ENCODE measurements at places on chromosomes 2 and 18. TPM values are rescaled to one million over a fixed set of nuclear protein-coding genes. Genes with fewer than 3 reads are reported as not detected.

DNA sequence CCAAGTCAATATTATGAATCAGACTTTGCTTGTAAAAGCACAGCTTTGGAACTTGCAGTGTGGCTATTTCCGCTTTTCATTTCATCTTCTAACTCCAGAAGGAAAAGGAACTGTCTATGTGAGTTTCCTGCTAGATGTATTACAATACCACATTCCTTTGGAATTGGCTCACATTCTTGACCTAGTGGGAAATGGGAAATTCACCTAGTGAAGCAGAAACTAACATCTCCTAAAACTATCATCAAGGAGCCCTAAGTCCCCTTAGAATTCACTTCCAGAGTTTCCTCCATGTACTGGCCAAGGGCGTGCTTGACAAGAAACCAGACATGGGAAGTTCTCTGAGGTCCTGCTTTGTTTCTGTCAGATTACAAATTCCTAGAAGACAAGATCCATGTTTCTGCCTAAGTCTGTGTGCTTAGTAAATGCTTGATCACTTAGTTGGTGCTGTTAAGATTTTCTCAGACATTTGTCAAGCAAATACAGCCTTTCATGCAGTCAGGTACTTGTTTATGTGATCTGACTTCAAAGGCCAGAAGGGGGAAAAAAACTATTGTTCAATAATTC lies 275.7 kb upstream of the FN1 start:
- H3K36me3 ChIP-seq: no peaks in the 10 kb centered on the region
- H3K27me3 ChIP-seq: no peaks in the 10 kb centered on the region
- DNase-seq: no peak
- H3K4me1 ChIP-seq: no peaks in the 10 kb centered on the region
- H3K4me3 ChIP-seq: no peak overlapping the region
- H3K27ac ChIP-seq: no peak overlapping the region

GRCh38 chr2:191479680-191480023 lies 198.3 kb upstream of the NABP1 start:
- no peak for DNase-seq
- H3K36me3 ChIP-seq: peaks cover 35% of the 10 kb centered on the region
- no peak overlapping the region for H3K27ac ChIP-seq
- no peak overlapping the region for H3K4me3 ChIP-seq
- no peaks in the 10 kb centered on the region for H3K27me3 ChIP-seq

DNA sequence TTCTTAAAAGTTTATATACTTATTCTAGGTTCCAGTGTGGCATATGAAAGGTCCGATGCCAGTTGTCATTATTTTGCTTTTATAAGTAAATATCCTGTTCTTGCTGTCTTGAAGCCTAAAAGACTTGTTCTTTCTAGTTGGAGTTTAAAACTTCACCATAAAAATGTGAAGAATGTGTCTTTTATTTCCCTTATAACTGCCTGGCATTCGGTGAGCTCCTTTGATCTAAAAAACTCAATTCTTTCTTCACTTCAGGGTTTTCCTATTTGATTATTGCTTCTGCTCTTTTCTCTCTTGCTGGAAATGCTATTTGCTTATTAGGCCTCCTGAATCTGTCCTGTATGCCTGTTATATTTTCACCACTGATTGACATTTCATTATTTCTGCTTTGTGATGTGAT lies 51.6 kb downstream of the TSPYL6 start:
- no peak overlapping the region for H3K4me3 ChIP-seq
- H3K4me1 ChIP-seq: no peaks in the 10 kb centered on the region
- no peak overlapping the region for H3K27ac ChIP-seq
- no peak for DNase-seq
- H3K36me3 ChIP-seq: no peaks in the 10 kb centered on the region

DNA sequence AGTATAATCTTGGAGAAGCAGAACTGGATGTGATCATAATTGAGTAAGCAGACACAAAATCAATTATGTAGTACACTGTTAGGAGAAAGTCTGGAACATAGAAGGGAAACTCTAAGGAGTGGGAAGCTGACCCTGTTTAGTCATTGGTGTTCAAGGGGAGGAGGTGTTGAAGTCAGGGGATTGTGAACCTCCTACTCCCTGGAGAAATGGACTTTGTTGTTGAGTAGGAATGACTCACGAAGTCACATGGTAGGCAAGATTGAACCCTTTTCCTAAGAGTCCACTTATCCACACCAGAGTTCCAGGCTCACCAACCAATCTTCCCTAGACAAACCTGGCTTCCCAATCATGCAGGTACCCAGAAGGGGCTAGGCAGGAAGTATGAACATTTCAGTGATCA lies 81.0 kb upstream of the BCL11A start:
- H3K27me3 ChIP-seq: no peaks in the 10 kb centered on the region
- no peak overlapping the region for H3K27ac ChIP-seq
- DNase-seq: no peak
- no peaks in the 10 kb centered on the region for H3K36me3 ChIP-seq

DNA sequence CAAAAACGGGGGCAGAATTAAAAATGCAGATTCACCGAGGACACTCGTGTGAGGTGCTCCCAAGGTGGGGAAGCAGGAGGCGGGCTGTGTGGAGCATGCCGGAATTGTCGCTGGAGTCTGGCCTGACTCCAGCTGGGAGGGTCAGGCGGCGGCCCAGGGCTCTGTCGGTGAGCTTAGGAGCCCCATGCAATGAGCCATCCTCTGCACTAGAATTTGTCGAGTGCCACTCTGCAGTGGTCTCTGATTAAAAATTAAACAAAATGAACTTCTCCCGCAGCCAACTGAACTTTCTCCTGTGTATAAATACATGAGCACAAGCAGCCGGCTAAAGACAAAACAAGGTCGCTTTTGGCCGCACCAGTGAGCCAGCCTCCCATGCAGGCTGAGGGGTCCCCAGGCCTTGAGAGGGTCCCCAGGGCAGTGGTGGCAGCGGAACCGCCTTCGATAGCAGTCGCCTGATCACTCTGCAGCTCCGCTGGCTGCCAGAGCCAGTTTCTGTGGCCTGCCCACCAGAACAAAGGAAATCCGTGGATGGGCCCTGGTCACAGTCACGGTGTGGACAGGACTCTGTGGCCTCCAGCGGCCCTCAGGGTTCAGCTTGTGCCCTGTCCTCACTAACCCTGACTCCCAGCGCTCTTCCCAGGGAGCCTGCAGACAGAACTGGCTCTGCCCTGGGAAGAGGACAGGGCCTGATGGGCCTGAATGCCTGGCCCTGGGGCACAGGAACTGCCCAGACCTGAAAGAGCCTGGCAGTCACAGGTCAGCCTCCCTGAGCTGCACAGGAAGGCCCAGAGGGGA lies 201.3 kb downstream of the EIPR1 start:
- no peaks in the 10 kb centered on the region for H3K27me3 ChIP-seq
- no peak for DNase-seq
- H3K4me3 ChIP-seq: no peak overlapping the region

GRCh38 chr18:23828426-23828825 lies 139.2 kb downstream of the LAMA3 start:
- DNase-seq: no peak
- no peaks in the 10 kb centered on the region for H3K36me3 ChIP-seq
- no peak overlapping the region for H3K4me3 ChIP-seq
- H3K27me3 ChIP-seq: no peaks in the 10 kb centered on the region
- no peaks in the 10 kb centered on the region for H3K4me1 ChIP-seq
- H3K27ac ChIP-seq: no peak overlapping the region

DNA sequence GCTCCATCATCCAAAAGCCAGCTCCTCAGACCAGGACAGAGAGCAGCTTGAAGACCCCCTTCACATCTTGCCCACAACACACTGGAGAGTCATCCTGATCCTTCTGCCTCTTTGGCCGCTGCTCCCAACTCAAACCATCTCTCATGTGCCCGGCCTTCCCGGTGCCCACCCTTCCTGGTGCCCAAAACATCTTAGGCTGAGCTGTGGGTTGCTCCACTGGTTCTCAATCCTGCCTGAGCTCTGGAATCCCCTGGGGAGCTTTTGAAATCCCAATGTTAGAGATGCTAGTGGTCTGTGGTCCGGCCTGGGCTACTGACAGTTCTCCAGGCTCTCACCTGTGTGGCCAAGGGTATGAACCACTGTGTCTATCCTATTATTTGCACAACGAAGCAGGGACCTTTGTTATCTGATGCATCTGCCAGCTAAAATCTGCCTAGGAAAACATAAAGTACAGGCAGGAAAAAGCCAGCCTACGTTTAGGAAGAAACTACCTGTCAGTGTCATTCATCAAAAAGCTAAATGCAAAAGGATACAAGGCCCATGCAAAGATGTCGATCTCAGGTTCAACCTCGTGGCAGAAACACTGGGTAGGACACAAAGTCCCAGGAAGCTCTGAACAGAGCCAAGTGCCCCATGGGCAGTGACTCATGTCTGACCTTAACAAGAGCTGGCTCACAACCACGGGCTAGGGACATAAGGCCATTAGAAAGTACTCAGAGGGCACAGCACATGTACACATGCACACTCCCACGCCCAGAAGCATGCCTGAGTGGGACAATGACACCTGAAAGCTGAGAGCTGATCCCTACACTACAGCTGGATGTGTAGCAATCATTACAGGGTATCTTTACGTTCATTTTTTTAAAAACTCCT lies 30.8 kb downstream of the TBC1D8 start:
- no peak overlapping the region for H3K4me3 ChIP-seq
- H3K27me3 ChIP-seq: no peaks in the 10 kb centered on the region
- no peaks in the 10 kb centered on the region for H3K36me3 ChIP-seq

DNA sequence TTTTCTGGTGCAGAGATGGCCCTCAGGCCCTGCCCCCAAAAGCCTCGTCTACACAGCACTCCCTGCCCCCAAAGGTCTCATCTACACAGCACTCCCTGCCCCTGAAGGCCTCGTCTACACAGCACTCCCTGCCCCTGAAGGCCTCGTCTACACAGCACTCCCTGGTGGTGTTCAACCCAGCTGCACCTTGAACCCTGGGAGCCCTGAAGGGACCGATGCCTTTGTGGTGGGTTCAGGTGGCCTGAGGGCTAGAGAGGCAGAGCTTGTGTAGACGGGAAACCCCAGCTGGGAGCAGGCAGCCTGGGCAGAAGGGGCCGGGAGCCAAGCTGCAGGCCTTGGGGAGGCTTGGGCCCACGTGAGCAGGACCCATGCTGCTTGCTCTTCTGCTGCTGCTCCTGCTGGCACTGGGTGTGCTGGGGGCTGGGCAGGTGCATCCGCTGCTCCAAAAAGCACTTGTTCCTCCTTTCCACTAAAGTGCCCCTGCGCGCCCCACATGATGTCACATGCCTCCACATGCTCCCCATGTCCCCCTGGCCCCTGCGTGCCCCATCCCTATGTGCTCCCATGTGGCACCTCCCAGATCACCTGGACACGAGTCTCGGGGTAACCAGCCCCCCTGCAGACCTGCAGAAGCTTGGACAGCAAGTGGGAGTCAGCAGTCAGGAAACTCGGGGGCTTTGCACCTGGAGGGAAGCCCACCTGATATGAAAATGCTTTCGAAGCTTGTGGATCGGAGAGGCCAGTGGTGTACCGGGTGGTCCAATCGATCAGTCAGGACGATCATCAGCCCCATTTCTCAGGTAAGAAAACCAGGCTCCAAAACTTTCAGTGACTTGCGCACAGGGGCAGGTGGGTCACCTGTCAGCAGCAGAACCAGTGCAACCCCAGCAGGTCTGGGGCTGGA lies 94.9 kb upstream of the CTDP1 start:
- no peaks in the 10 kb centered on the region for H3K4me1 ChIP-seq
- no peak overlapping the region for H3K4me3 ChIP-seq
- H3K27me3 ChIP-seq: no peaks in the 10 kb centered on the region
- peak; percentile 24 for DNase-seq
- H3K36me3 ChIP-seq: no peaks in the 10 kb centered on the region

DNA sequence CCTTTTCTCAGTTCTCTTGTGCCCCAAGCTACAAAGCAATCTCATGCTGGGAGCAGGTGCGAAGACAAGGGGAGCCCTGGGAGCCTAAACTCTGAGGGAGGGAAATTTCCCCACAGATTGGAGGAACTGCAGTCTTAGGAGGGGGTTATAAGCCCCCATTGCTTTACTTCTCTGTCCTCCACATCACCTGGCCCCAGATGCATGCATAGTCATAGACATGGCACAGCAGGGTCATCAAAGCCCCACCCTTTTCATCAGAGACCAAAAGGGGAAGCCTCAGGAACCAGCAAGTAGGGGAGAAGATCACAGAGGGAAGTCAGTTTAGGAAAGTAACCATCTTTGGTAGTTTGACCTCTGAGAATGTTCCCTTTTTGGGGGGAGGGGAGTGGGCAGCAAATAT lies 33.7 kb downstream of the LANCL1 start:
- no peaks in the 10 kb centered on the region for H3K27me3 ChIP-seq
- H3K4me3 ChIP-seq: no peak overlapping the region
- H3K36me3 ChIP-seq: peaks cover 33% of the 10 kb centered on the region
- no peak overlapping the region for H3K27ac ChIP-seq
- H3K4me1 ChIP-seq: no peaks in the 10 kb centered on the region
- DNase-seq: no peak

DNA sequence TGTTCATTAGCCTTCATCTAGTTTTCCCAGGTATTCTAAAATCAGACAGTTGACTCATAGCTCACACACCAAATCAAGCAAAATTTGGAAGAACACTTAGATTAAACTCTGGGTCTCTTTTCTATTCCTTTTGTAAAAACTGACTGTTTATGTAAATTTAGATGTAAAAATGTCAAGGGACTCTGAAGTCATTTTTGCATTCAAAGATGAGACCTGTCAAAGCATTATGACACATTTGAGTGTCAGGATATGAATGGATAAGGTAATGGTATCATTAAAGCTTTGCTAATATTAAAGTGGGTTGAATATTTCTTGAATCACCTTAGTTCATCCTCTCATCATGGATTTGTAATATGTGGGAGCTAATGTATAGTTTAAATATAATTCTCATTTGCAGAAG lies 348.1 kb upstream of the NRXN1 start:
- no peak overlapping the region for H3K27ac ChIP-seq
- no peaks in the 10 kb centered on the region for H3K27me3 ChIP-seq
- no peak overlapping the region for H3K4me3 ChIP-seq

SOX11 gene
- total RNA-seq: 42.8 TPM

KYNU gene
- total RNA-seq: not detected

KCNF1 gene
- total RNA-seq: 3.2 TPM

Measured in H9 (cell line).